ENCODE measurements at places on chromosomes 5 and 9. TPM values are rescaled to one million over a fixed set of nuclear protein-coding genes. Genes with fewer than 3 reads are reported as not detected.

The PCDHB15 gene
- 16.0 TPM for total RNA-seq

The TIGD6 gene
- total RNA-seq = 2.7 TPM

The GFRA3 gene
- not detected for total RNA-seq

The NTMT1 gene
- total RNA-seq = 11.1 TPM

The MYO10 gene
- total RNA-seq = 36.6 TPM

The KIAA1958 gene
- 15.2 TPM for total RNA-seq

The SPATA31A5 gene
- not detected for total RNA-seq

The NEURL1B gene
- total RNA-seq = 18.2 TPM

The AQP7 gene
- not detected for total RNA-seq

The IZUMO3 gene
- total RNA-seq = not detected

The PRDM9 gene
- total RNA-seq = not detected

The PTGER4 gene
- total RNA-seq = 0.98 TPM

The HEMGN gene
- 2.2 TPM for total RNA-seq

The TYRP1 gene
- total RNA-seq = 0.49 TPM

The SNX2 gene
- 49.2 TPM for total RNA-seq

The TLX3 gene
- total RNA-seq = not detected

The STK32A gene
- 2.7 TPM for total RNA-seq

The GCNT1 gene
- 5.9 TPM for total RNA-seq

The GPRIN1 gene
- total RNA-seq = 104 TPM

The SPTLC1 gene
- 54.6 TPM for total RNA-seq

The BAAT gene
- under 0.01 TPM for total RNA-seq

The P4HA2 gene
- 8.9 TPM for total RNA-seq

The SLC34A3 gene
- total RNA-seq = not detected

The CDH12 gene
- total RNA-seq = 23.1 TPM

The ANKRD18B gene
- total RNA-seq = 0.25 TPM

The INSL6 gene
- not detected for total RNA-seq

The SLC34A1 gene
- total RNA-seq = not detected

The ANKRD31 gene
- 0.49 TPM for total RNA-seq

The GOLM1 gene
- total RNA-seq = 84.1 TPM

The CDH18 gene
- total RNA-seq = 6.4 TPM

The IGFBPL1 gene
- total RNA-seq = 31.7 TPM

The IRGM gene
- not detected for total RNA-seq

The CHSY3 gene
- total RNA-seq = 14.8 TPM

The DOLPP1 gene
- total RNA-seq = 9.8 TPM

The PDE4D gene
- total RNA-seq = 143 TPM

The GAPT gene
- total RNA-seq = 0.25 TPM

The ORM2 gene
- total RNA-seq = not detected

The PCDHB9 gene
- 6.6 TPM for total RNA-seq

The SPINK13 gene
- not detected for total RNA-seq

The SPATA31C1 gene
- not detected for total RNA-seq

The GHR gene
- total RNA-seq = 1.7 TPM

The BARHL1 gene
- total RNA-seq = not detected

The PRR16 gene
- total RNA-seq = 1.2 TPM

The AFAP1L1 gene
- total RNA-seq = 5.2 TPM

The WDR38 gene
- 0.25 TPM for total RNA-seq

The RASA1 gene
- total RNA-seq = 56.3 TPM

The NMUR2 gene
- not detected for total RNA-seq

The IFNA21 gene
- total RNA-seq = not detected

The GPR150 gene
- 0.25 TPM for total RNA-seq

The NR5A1 gene
- total RNA-seq = not detected

The LCN15 gene
- total RNA-seq = not detected

The DNAJA1 gene
- total RNA-seq = 232 TPM

The ADAMTS12 gene
- 2.0 TPM for total RNA-seq

Data from temporal lobe (tissue), 4 donors.